Stimulated activated naive B cell treated with anti-CD40 and anti-IgM and Interleukin-4, amounts not matched to agents 10 μg/mL and 1 μg/mL and 100 μg/mL, for 72 hours (primary cell): ENCODE measurements at places on chromosomes 7 and 10.

GRCh38 chr7:72453471-72453870 lies 41.3 kb upstream of the CALN1 start:
- no peak overlapping the region for H3K27ac ChIP-seq
- no peaks in the 10 kb centered on the region for H3K36me3 ChIP-seq
- no peaks in the 10 kb centered on the region for H3K4me1 ChIP-seq
- H3K27me3 ChIP-seq, result no peaks in the 10 kb centered on the region
- DNase-seq, result no peak

- peak overlapping the region; percentile 87 for H3K4me3 ChIP-seq
- peak overlapping the region; percentile 90 for H3K27ac ChIP-seq
- H3K27me3 ChIP-seq, result peaks cover 55% of the 10 kb centered on the region
- no peaks in the 10 kb centered on the region for H3K36me3 ChIP-seq
- peak; percentile 41 for DNase-seq
- peaks cover 21% of the 10 kb centered on the region for H3K4me1 ChIP-seq
Observed at GRCh38 chr10:112951359-112952281, 1.6 kb downstream of the TCF7L2 start.

DNA sequence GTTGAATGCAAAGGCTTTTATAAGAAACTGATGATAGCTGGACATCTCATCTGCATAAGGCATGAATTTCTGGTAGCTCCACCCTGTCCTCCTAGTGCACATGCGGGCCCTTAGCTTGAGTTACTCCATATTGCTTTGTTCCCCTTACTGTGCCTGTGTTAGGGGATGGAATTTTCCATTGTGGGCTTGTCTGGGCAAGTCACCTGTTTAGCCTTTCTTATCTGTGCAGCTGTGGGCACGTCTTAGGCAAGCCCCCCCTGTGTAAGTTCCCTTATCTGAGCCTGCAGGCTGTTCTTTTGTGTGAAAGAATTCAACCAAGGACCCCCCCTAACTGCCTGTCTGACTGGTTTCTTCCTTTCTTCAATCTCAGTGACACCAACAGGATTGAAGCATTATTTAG lies 14.5 kb upstream of the CROT start:
- peak overlapping the region; percentile 15 for H3K27ac ChIP-seq
- H3K4me1 ChIP-seq, result no peaks in the 10 kb centered on the region
- H3K36me3 ChIP-seq, result peaks cover 75% of the 10 kb centered on the region
- no peak for DNase-seq
- no peak overlapping the region for H3K4me3 ChIP-seq

DNA sequence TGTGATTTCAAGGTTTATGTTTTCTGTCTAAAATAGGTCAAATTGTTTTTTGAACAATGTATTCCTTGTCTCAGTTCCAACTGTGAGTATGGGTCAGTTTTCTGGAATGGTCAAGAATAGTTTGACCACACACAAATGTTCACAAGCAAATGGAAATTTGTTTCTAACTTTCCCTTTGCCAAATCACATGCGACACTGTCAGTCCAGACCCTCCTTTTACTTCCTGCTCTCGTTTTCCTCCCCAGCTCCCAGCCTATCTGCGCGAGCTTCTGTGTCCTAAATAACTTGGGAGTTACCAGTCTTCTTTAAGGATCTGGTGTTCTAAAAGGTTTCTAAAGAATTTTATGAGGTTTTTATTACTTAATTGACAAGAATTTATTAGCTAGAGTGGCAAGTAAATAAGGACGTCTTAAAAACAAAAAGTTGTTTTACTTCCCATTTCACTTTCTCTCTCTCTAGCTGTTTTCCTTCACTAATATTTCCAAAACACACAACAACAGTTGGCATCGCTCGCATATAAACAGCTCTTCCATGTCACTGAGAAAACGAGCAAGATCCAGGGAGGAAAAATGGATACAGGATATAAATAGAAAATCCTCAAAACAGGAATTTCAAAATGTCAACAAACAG lies 266.1 kb upstream of the KLF6 start:
- no peak for DNase-seq
- peaks cover 28% of the 10 kb centered on the region for H3K4me1 ChIP-seq
- peaks cover 3% of the 10 kb centered on the region for H3K36me3 ChIP-seq
- H3K27me3 ChIP-seq, result no peaks in the 10 kb centered on the region

- no peak overlapping the region for H3K27ac ChIP-seq
- no peak for DNase-seq
- H3K4me3 ChIP-seq, result no peak overlapping the region
Observed at GRCh38 chr7:133479456-133480065, 226.7 kb downstream of the EXOC4 start.

GRCh38 chr10:54137396-54137795 lies 663.6 kb downstream of the PCDH15 start:
- H3K27ac ChIP-seq, result no peak overlapping the region
- H3K4me3 ChIP-seq, result no peak overlapping the region
- no peaks in the 10 kb centered on the region for H3K36me3 ChIP-seq
- no peaks in the 10 kb centered on the region for H3K27me3 ChIP-seq
- no peak for DNase-seq

DNA sequence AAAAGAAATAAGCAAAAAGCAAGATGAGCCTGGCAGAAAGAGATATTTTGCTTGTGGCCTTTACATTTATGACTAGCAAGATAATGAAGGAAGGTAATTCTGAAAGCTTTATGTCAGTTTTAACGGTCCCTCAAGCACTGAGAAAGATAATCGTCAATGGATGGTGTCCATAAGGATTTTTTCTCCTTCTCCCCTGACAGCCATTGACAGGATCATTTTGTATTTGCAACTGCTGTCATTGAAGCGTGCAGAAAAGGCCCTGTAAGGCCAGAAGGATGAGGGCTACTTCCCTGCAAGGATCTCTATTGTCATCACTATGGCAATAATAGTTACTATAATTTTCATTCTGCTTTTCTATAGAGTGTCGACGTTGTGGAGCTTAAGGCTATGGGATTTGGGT lies 994 bp upstream of the LRGUK start:
- no peak for DNase-seq
- no peak overlapping the region for H3K27ac ChIP-seq
- H3K36me3 ChIP-seq, result no peaks in the 10 kb centered on the region
- peaks cover 9% of the 10 kb centered on the region for H3K4me1 ChIP-seq
- H3K4me3 ChIP-seq, result no peak overlapping the region

- H3K4me3 ChIP-seq, result no peak overlapping the region
- no peaks in the 10 kb centered on the region for H3K36me3 ChIP-seq
- peaks cover 2% of the 10 kb centered on the region for H3K4me1 ChIP-seq
- no peak overlapping the region for H3K27ac ChIP-seq
- H3K27me3 ChIP-seq, result peaks cover 29% of the 10 kb centered on the region
Observed at GRCh38 chr7:43121973-43122372, 9.5 kb downstream of the HECW1 start.

DNA sequence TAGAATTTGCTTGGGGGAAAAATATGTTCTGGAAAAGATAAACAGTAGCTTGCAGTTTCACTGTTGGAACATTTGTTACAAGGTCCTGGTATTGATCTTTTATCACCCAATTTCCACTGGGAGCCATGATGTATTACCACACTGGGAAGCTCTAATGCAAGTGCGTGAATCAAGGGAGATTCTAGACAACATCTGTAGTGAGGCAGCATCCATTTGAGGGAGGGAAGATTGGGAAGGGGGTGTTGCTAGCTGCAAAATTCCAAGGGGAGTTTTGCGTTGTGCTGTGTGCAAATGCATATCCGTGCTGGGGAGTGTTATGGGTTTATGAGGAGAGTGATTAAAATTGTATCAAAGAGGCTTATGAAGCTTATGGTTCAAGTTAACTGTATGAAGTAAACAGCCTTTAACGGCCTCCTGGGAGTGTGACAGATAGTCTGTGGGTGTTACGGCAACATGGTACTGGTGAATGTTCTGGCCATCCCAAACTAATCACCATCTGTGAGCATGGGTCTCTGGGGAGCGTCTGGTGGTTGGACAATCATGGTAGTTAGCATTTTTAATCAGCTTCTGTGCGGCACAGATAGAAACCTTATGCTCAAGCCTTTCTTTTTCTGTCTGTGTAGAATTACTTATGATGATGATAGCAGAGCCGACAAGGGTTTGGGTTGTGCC lies 601.9 kb upstream of the GALNT17 start:
- peaks cover 3% of the 10 kb centered on the region for H3K4me1 ChIP-seq
- H3K4me3 ChIP-seq, result no peak overlapping the region
- H3K27me3 ChIP-seq, result no peaks in the 10 kb centered on the region
- H3K27ac ChIP-seq, result no peak overlapping the region
- H3K36me3 ChIP-seq, result peaks cover 35% of the 10 kb centered on the region

DNA sequence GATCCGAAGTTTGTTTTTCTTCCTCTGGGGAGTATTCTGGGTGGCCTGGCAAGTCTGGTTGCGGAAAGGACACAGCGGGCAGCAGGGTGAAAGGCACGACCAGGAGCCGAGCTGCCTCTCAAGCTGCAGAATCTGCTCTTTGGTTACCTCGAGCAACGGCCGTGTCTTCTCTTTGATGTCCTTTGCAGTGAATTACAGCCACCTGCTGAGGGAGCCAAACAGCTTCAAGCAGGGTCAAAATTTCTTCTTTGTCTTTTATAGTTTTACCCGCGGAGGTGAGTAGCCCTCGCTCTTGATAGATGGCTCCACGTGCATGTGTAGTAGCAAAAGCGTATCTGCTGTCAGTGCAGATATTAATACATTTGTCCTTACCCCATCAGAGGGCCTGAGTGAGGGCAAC lies 177.3 kb upstream of the MBL2 start:
- H3K4me3 ChIP-seq, result no peak overlapping the region
- H3K27ac ChIP-seq, result no peak overlapping the region
- no peaks in the 10 kb centered on the region for H3K4me1 ChIP-seq
- H3K36me3 ChIP-seq, result no peaks in the 10 kb centered on the region
- no peak for DNase-seq

- no peaks in the 10 kb centered on the region for H3K36me3 ChIP-seq
- H3K27ac ChIP-seq, result no peak overlapping the region
- H3K4me3 ChIP-seq, result no peak overlapping the region
- peaks cover 34% of the 10 kb centered on the region for H3K27me3 ChIP-seq
- no peak for DNase-seq
Observed at GRCh38 chr7:20440472-20441105, 109.9 kb downstream of the ITGB8 start.

- no peaks in the 10 kb centered on the region for H3K27me3 ChIP-seq
- no peak overlapping the region for H3K27ac ChIP-seq
- H3K4me3 ChIP-seq, result no peak overlapping the region
- H3K36me3 ChIP-seq, result no peaks in the 10 kb centered on the region
- no peaks in the 10 kb centered on the region for H3K4me1 ChIP-seq
Observed at GRCh38 chr10:127374074-127374680, 174.9 kb upstream of the NPS start.

DNA sequence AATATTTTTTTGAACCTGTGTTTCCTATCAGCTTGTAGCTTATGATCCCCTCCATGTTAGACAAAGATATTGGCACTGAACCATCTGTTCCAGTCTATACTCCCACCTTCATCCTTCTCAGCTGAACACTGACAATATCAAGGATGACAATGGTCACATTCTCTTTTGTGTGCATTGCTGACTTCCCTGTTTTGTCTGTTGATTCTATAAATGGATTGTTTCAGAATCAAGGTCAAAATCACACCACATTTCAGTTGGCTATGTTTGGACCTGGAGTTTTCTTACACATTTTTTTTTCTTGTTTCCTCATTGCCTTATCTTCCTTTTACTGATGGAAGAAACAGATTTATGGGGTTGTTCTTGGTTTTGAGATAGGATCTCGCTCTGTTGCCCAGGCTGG lies 11.3 kb upstream of the SMURF1 start:
- no peak for DNase-seq
- H3K4me3 ChIP-seq, result no peak overlapping the region
- H3K36me3 ChIP-seq, result peaks cover 3% of the 10 kb centered on the region
- H3K27ac ChIP-seq, result no peak overlapping the region
- H3K4me1 ChIP-seq, result peaks cover 4% of the 10 kb centered on the region

DNA sequence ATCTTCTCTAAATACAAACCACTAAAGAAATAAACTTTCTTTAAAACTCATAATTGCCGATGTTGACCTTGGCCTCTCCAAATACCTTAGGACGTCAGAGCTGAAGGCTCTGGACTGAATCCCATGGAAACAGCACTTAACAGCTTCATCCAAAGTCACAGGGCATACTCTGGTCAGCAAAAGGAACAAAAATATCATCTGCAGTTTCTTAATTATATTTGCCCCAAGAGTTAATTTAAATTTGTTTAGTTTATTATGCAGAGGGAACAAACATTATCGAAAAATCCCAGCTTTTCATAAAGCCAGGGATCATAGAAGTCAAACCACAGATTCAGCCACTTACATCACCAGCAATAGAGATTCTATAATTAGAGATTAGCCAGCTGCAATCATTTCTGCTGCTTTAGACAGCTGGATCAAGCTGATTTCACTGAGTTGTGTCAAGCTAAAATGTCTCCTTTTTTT lies 20.5 kb upstream of the FAM13C start:
- no peak overlapping the region for H3K27ac ChIP-seq
- H3K27me3 ChIP-seq, result no peaks in the 10 kb centered on the region
- H3K4me1 ChIP-seq, result no peaks in the 10 kb centered on the region

DNA sequence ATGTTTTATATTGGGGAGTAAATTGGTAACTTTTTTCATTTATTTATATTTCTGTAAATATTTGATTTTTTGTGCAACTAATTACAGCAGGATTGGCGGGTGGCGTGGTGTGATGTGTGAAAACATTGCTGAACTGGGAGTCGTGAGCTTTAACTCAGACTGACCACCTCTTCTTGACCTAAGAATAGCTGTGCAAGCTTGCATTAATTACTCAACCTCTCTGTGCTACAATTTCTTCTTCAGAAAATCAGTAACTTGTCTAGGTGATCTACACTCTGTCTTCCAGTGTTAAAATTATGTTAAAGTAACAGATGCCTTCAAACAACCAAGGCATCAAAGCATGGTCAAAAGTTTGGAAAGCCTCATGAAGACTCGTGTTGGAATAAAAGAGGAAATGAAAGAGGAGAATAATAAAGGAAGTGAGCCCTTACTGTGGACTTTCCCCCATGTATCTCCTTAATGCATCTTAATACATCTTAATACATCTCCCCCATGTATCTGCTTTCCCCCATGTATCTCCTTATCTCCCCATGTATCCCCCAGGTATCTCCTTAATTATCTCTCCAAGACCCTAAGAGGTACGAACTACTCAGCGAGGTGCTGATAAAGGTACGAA lies 71.2 kb downstream of the SVIL start:
- no peak for DNase-seq
- H3K4me3 ChIP-seq, result no peak overlapping the region
- H3K36me3 ChIP-seq, result no peaks in the 10 kb centered on the region
- H3K4me1 ChIP-seq, result peaks cover 17% of the 10 kb centered on the region

- H3K4me3 ChIP-seq, result no peak overlapping the region
- DNase-seq, result no peak
- H3K27ac ChIP-seq, result no peak overlapping the region
- no peaks in the 10 kb centered on the region for H3K4me1 ChIP-seq
- no peaks in the 10 kb centered on the region for H3K36me3 ChIP-seq
Observed at GRCh38 chr7:51446356-51446755, 129.7 kb upstream of the COBL start.

GRCh38 chr7:139061416-139061815 lies 25.6 kb upstream of the ZC3HAV1L start:
- no peaks in the 10 kb centered on the region for H3K27me3 ChIP-seq
- DNase-seq, result no peak
- peaks cover 14% of the 10 kb centered on the region for H3K4me1 ChIP-seq
- H3K4me3 ChIP-seq, result no peak overlapping the region
- no peak overlapping the region for H3K27ac ChIP-seq
- H3K36me3 ChIP-seq, result peaks cover 56% of the 10 kb centered on the region

GRCh38 chr7:136964347-136964746 lies 95.9 kb downstream of the CHRM2 start:
- no peaks in the 10 kb centered on the region for H3K36me3 ChIP-seq
- H3K4me1 ChIP-seq, result no peaks in the 10 kb centered on the region
- no peak overlapping the region for H3K27ac ChIP-seq
- no peak overlapping the region for H3K4me3 ChIP-seq
- DNase-seq, result no peak
